NCI-H446 treated with DMSO at 0.1 percent for 48 hours (cell line): ENCODE measurements at places on chromosomes 2 and 18.

DNA sequence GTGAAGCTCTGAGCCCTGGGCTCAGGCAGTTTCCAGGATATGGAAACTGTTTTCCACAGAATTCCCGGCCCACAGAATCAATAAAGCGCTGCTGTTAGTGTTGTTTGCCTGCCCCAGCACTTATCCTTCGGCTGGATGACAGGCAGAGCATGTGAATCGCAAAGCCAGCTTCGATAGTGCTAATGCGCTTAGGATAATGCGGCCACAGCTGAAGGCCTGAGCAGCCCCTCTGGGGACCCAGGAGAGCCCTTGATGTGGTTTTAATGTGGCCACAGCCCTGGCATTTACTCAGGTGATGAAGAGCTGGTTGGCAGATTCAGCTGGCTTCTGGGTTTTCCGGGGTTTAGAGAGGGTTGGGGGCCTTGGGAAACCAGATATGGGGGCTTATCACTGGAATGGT, 23.7 kb downstream of the PCARE start:
- DNase-seq: no peak

GRCh38 chr2:61789807-61790602, 63.9 kb downstream of the FAM161A start:
- DNase-seq: no peak

DNA sequence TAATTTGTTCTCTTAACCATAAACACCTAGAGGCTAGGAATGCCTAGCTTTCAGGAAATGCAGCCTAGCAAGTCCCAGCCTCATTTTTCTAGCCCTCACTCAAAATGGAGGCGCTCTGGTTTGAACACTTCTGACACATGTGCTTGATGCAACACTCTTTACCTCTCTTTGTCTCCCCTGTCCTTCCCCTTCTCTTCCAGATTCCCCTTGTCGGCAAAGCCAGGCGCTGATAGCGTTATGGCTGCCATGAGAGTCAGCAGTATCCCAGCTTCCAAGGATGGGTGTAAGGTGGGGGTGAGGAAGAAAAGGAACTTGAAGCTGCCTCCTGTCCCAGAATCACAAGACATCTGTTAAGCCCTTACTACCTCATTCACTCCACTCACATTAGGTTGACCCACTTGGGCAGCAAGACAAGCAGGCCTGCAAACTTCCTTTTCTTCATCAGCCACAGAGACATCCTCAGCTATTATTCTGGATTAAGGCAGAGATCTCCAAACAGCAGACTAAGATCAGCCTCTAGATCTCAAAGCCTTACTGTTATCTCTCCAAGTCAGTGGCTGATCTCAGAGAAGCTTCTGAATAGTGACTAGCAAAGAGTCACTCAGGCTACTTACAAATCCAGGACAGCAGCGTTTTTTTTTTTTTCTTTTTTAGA, 1.9 kb upstream of the ST3GAL5 start:
- DNase-seq: no peak

DNA sequence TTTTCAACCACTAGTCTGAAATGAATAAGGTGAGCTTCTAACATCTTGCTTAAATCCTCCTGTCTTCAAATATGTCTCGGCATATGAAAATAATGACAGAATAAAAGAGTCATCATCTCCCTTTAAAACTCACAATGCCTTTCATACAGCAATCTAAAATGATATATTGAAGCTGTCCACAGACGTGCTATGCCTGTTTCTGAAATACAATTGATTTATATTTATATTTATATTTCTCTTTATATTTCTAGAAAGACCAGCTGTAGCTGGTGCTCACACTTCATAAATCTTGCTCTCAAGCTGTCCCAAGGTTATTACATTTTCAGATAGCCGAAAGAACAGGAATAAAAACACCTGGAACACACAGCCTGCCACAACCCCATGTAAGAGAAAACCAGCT, 11.1 kb downstream of the MBP start:
- DNase-seq: no peak

DNA sequence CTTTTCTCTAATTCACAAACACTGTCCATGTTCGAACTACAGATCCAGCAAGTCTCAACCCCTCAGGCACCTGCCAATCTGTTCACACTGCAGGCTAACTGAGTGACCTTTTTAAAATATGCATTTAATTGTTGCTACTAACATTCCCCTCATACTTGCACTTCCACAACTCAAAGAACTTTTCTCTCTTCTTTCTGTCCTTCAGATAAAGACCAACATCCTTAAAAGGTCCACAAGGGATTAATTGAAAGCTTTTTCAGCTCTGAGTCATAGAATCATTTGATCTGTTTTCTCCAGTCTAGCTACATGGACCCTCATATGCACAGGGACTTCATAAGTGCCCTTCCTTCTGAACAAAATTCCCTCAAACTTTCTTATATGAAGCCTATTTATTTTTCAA, 1321.2 kb downstream of the DPP10 start:
- no peak for DNase-seq

DNA sequence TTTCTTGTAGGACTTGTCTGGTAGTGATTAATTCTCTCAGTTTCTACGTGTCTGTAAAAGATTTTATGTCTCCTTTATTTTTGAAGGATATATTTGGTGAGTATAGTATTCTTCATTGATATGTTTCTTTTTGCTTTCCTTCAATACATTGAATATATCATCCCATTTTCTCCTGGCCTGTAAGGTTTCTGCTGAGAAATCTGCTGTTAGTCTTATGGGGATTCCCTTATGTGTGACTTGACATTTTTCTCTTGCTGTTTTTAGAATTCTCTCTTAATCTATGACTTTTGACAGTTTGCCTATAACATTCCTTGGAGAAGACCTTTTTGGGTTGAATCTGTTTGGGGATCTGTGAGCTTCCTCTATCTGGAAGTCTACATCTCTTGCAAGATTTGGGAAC, 281.0 kb upstream of the MEIS1 start:
- no peak for DNase-seq

DNA sequence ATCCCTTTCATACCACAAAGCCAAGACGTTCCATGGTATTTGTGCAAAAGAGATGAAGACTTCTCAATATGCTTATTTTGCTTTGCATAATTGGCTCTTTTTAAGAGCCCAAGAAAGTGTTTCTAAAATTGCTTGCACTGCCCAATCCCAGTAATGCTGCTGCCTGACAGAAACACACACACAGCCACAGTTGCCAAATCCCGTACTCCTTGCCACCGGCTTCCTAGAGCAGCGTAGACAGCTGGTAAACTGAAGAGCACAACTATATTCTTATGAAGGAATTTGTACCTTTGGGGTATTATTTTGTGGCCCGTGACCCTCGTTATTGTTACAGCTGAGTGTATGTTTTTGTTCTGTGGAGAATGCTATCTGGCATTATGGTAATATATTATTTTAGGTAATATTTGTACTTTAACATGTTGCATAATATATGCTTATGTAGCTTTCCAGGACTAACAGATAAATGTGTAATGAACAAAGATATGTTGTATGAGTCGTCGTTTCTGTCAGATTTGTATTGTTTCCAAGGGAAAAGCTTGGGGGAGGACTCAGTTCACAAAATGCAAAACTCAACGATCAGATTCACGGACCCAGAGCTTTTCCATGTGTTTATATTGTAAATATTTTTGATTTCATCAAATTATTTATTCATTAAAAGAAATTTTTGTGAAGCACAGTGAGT, 202.9 kb upstream of the RAB12 start:
- DNase-seq: no peak

DNA sequence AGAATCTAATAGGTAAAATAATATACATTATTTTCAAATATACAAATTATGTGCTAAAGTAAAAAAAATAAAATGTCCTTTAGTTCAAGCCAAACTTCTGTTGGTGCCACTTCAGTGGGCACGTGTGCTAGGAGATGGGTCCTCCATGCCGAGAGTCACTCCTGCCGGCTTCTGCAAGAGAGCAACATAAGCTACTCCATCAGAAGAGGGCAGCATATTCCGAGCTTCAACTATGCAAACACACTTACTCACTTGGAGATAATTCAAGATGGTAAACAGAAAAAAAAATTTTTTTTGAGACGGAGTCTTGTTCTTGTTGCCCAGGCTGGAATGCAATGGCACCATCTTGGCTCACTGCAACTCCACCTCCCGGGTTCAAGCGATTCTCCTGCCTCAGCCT, 24.4 kb downstream of the CNOT11 start:
- DNase-seq: no peak

DNA sequence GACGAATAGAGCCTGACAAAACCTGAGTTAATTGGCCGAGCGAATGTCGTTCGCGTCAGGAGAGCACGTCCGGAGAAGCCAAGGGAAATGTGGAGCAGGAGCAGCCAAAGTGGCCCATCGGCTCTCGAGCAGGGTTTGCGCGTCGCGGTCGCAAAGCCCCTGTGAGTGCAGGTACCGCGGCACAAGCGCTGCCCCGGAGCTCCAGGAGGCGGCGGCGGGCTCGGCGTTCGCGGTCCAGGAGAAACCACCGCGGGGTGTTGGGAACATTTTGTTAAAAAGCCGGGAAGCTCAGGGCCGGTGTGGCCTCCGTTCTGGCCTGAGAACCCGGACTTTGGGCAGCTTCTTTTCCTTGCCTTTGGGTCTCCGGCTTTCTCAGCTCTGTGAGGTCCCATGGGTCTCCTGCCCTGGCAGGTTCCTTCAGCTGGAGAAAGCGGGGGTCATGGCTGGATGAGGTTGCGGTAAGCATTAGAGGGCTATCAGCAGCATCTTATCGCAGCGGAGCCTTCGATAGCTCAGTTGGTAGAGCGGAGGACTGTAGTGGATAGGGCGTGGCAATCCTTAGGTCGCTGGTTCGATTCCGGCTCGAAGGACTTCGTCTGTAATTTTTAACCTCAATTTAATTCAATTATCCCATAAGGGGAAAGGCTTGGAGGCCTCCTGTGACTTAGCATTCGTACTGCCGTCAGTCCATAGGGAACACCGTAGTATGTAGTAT, 1.0 kb upstream of the AGBL5 start:
- peak; percentile 94 for DNase-seq

- DNase-seq: peak; percentile 8
Observed at GRCh38 chr2:190511104-190511503, 23.4 kb downstream of the NEMP2 start.

GRCh38 chr2:207231967-207232366, 66.2 kb upstream of the KLF7 start:
- DNase-seq: no peak

DNA sequence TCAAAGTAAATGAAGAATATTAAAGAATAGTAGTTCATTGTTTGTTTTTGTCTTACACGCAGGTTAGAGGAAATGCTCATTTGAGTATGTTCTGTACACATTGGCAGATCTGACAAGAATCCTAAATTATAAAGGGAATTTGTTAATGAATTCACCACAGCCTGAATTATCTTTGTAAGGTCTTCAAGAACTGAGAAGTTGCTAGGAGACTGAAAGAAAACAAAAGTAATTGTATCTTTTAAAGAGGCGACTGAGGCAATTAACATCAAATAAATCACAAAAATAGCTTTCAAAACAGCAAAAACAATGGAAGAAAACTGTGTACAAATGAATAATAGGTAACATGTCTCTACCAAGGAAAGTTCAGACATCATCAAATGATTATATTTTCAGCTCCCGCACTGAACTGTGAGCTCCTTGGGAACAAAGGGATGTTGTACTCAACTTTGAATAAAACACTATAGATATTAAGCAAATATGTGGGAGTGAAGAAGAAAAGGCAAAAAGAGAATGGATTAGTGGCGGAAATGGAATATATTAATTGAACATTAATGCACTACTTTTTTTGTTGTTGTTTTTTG, 51.7 kb upstream of the ATIC start:
- no peak for DNase-seq

DNA sequence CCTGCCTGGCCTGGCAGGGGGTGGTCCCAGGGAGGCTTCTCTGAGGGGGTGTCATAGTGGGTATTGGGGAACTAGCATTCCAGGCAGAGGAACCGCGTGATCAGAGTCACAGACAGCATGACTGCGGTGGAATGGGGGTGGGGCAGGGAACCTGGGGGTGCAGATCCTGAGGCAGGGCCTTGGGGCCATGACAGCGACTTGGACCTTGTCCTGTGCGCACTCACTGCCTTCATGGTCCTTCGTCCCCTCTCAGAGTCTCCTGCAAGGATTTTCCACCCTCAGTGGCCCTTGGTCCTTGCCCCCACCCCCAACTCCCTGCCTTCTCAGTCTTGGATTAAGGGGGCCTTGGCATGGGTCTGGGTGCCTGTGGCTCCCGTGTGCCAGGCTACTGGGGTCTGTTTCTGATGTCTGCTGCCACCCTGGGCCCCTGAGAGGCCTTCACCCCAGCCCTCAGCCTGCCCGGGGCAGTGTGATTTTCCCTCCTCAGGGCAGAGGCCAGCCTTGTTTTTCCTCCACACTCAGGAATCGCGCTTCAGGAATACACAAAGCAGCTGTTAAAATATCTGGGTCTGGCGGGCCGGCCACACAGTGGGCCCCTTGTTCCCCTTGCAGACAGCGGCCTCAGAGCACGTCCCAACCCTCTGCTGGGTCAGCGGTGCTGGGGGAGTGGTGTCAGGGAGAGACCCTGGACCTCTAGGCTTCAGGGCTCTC, 51.6 kb downstream of the GLI2 start:
- no peak for DNase-seq

DNA sequence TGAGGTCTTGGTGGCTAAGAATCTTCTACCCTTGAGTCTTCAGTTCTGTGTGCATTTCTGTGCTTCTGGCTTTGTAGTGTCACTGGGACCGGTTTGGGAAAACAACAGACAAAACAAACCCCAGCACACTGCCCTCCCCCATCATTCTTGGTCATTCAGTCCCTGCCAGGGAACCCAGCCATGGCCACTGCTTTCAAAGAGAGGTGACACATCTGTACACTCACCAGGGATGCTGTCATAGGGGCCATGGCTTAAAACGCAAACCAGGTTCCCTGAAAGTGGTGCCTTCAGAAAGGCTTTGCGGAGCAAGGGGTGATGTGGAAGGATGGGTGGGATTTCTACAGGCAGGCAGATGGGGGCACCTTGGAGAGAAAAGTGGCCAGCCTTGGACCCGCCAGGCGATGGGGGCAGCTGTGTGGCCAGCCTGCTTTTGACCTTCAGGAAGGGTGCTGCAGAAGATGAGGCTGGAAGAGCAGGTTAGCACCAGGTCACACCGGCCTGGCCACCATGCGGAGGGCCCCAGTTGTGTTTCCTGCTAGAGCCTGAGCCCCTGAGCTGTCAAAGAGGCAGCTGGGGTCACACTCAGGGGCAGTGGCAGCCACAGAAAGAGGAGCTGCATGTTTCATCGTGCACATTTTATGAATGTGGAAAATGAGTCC, 101.3 kb downstream of the INHBB start:
- DNase-seq: no peak

GRCh38 chr2:30677231-30677630, 130.0 kb downstream of the CAPN13 start:
- no peak for DNase-seq

DNA sequence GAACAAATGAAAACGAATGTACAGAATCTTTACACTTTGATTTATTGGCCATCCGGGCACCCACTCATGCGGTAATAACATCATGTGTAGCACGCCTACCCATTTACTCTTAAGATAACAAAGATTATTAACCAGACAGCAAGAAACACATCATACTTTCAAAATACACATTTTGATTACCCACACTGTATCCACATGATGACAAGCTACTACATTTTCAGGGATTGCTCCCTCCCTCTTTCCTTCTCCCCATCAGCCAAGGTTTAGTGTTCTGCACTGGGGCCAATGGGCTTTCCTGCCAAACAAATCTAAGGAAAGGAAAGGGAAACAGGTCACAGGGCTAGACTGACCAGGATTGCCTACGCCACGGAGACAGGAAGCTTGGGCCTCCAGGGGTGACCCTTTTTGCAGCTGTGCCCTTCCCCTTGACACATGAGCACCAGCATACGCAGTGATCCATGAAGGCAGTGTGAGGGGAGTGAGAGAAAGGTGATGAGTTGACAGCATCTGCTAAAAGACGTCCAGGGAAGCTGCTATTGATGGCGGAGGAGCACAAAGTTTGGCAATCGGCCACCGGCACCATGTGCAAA, 76.5 kb downstream of the ZNF521 start:
- no peak for DNase-seq
